ENCODE measurements at places on chromosomes 7 and 10.

GRCh38 chr7:136213012-136213411 is 235.9 kb upstream of the MTPN start:
- no peak for DNase-seq

DNA sequence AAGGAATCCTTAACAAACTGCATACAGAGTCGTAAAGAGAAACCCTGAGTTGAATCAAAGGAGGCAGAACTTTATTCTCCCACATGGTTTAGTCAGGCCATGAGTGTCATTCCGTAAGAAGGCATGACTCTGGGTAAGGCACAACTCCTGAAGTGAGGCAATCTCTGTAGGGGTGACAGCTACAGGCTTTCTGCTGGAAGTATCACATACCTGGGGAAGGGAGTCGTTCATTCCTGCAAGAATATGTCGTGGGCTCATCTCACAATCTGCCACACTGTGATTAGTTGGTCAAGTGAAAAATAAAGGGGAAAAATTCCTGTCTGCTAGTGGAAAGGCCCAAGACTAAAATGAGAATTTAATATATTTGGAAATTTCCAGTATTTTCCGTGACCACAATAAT is 392.6 kb downstream of the POM121L12 start:
- no peak for DNase-seq

- no peak for DNase-seq
Measured at GRCh38 chr7:27062946-27063345, 32.9 kb downstream of the HOXA1 start.

GRCh38 chr7:33157781-33158180 is 28.4 kb downstream of the BBS9 start:
- no peak for DNase-seq

DNA sequence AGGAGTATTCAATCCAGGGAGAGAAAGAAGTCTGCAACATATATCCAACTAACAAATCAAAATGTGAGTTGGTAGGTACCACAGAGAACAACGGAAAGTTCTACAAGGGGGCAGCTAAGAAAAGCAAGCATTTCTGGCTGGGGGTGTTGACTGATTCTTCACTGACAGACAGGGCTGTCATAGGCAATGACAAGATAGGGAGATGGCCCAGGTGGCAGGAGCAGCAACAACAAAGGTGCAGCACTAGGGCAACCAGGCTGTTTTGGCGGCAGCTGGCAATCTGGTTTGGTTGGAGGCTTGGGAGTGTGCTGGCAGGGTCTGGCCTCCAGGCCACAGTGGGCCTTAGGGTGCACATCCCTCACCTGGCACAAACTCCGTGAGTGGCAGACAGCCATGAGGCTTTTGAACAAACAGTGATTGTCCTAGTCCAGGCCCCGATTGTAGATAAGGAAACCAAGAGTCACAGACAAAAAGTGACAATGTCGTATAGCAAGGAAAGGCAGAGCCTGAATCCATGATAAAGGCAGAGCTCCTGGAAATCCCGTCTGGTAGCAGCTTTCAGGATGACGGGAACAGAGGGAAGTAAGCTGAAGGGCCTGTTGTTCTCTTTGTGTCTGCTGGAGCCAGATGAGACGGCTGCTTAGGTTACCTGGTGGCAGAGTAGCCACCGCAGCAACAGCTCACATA is 28.4 kb downstream of the DPCD start:
- DNase-seq: no peak

- no peak for DNase-seq
Measured at GRCh38 chr7:184294-185264, 7.8 kb upstream of the FAM20C start.

- DNase-seq: peak; percentile 27
Measured at GRCh38 chr10:6513476-6513875, 66.6 kb downstream of the PRKCQ start.

- no peak for DNase-seq
Measured at GRCh38 chr7:154686305-154686704, 316.6 kb downstream of the PAXIP1 start.

DNA sequence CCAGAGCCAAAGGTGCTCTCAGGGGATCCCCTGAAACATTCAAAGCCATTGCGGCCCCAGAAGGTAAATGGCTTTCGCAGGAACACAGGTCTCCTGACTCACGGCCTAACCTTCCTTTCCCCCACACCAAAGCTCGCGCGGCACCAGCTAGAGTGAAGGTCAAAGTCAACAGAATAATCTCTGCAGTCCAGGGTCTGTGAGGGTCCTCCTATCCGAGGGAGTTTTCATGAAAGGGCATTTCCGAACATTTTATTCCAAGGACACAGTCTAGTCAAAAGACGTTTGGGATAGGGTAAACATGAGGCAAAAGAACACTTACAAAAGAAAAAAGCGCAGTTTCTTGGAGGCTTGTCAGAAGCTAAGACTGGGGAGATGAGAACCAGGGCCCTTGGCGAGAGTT is 559 bp upstream of the STEAP2 start:
- DNase-seq: no peak

- no peak for DNase-seq
Measured at GRCh38 chr7:7868572-7868899, 100.1 kb upstream of the GLCCI1 start.

GRCh38 chr7:29926741-29927140 is 62.9 kb downstream of the SCRN1 start:
- DNase-seq: no peak

All from stimulated activated CD8-positive, alpha-beta memory T cell treated with anti-CD3 and anti-CD28 coated beads, Interleukin-15, amount 100 ng/mL, for 48 hours (primary cell).